ENCODE measurements at places on chromosomes 1 and 21.
A peak's percentile ranks its signal among the peaks of the same experiment; 100 is the strongest.

DNA sequence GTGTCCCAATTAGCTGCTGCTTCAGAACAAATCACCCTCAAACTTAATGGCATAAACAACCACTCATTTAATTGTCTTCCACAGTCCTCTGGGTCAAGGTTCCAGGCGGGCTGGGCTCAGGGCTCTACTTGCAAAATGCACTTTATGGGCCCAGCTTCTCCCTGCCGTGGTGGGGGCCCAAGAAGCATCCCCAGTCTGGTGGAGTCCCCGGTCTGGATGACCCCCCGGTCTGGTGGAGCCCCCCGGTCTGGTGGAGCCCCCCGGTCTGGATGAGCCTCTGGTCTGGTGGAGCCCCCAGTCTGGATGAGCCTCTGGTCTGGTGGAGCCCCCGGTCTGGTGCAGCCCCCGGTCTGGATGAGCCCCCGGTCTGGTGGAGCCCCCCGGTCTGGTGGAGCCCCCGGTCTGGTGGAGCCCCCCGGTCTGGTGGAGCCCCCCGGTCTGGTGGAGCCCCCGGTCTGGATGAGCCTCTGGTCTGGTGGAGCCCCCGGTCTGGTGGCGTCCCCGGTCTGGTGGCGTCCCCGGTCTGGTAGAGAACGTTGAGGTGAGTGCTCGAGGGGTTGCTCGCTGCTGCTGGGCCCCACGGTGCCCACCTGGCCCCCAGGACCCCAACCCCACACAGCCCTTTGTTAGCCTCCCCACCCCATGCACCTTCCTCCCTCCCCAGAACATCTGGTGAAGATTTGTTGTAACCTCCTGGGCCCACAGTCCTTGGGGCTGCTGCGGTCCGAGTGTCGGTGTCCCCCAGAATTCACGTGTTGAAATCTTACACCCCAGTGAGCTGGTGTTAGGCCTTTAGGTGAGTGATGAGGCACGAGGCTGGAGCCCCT, 33.8 kb downstream of the POFUT2 start:
- no peak for DNase-seq

DNA sequence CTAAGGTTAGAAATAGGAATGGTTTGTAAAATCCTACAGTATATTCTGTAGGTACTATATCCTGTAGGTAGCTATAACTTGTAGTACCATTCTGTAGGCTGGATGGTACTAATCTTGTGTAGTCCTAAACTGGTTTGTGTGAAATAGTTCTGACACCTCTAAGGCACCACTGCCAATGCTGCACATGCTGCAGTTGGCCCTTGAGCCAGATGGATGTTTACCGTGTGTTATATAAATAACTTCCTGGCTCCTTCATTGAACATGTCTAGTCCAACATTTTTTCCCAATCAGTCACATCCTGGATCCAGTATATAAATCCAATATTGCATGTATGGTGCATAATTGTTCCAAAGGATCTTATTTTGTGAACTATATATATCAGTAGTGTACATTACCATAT, 89.5 kb upstream of the GNG4 start:
- DNase-seq = no peak

DNA sequence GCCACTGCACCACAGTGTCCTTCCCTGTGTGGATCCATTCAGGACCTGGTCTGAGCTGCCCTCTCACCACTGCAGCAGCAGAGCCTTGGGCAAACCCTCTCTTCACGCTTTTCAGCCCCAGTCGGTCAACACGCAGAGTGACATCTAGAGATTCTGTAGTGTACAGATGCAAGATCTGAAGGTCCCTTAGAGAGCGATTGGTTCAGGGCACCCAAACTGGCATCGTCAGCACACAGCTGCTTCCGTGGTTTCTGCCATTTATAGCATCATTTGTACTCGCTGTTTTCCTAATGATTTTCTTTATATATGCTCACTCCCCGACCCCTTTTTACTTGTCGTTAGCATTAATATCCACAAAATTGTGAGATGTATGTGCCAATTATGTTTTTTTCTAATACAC, 1.5 kb upstream of the ASCL5 start:
- DNase-seq = no peak

DNA sequence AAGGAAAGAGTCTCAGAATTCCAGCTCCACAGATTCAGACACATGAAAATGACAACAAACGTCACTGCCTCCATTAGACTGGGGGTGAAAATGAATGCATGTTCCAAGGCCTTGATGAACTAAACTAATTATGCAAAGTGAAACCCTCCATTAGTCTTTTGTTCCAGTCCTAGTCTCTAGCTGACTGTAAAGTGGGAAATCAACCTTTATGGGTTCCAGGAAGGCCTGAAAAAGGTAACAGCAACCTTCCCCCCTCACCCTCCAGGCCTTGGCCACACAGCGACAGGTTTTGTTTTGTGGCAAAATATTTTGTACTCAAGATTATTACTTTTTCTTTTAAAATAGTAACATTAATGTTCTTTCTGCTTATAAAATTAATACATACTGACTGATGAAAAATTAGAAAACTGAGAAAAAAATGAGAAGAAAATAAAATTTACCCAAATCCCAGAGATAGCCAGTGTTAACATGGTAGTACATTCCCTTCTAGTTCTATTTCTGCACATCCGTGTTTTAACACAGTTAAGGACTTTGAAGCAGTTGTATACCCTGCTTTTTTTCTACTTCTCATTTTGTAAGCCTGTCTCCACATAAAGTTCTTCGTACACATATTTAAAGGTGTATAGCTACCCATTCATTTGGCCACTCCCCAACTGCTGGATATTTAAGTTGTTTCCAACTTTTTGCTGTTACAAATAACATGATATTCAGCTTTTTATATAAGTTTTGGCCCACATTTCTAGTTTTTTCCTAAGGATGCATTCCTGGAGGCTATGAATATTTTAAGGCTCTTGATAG, 60.9 kb downstream of the CD2 start:
- no peak for DNase-seq

DNA sequence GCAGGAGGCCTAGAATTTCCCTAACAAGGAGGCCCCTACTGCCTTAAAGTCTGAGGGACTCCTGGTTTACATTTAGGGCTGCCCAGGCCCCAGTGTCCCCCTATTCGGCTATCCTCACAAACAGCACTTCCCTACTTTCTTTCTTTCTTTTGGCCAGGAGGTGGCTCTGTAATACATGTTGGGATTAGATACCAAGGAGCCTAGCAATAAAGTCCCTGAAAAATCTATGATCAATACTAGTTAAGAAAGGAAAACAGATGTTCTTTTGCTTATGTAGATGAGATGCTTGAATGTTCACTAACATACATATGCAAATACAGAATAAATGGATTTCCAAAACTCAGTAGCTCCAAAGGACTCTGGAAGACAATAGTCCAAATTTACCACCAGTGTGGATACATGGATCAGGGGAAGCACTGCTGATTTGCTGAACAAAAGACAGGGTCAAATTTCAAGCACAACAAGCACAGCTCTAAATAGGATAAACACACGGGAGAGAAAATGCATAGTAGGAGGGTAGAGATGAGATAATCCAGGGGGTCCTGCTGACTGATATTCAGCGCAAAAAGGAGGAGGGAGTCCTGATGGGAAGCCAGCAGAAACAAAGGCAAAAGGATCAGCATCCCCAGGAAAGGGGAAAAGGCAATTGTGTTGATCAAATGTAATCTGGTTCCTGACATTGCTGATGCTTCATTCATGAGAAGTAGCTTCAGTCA, 240.0 kb downstream of the NUF2 start:
- DNase-seq = no peak

DNA sequence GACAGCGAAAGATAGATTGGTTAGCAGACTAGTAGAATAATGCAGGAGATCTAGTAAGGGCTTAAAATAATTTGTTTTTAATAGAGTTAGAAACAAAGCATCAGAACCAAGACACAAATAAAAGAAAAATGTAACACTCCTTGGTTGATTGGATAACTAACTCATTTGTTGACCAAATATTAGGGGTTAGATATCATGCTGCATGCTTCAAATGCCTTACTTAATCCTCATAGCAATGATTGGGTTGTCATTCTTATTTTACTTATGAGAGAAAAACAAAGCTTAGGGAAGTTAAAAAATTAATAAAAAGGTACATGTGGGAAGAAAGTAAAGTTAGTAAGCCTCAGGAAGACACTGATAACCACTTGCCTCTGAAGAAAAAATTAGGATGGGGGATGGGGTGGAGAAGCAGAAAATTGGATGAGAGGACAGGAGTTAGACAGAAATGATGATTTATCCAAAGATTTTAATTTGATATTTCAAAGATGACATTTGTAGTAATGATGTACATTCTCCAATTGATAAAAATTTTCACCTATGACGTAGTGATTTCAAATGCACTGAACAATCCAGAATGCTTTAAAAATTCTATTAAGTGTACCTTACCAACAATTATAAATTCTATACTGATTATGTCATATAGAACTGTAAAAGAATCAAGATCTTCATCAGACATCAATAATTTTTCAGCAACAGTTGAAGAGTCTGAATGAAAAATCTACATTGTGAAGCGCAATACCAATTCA, 374.7 kb downstream of the COL11A1 start:
- DNase-seq = no peak

- DNase-seq = no peak
These were observed 1054.4 kb downstream of the AMY1C start for GRCh38 chr1:104804147-104804546.

DNA sequence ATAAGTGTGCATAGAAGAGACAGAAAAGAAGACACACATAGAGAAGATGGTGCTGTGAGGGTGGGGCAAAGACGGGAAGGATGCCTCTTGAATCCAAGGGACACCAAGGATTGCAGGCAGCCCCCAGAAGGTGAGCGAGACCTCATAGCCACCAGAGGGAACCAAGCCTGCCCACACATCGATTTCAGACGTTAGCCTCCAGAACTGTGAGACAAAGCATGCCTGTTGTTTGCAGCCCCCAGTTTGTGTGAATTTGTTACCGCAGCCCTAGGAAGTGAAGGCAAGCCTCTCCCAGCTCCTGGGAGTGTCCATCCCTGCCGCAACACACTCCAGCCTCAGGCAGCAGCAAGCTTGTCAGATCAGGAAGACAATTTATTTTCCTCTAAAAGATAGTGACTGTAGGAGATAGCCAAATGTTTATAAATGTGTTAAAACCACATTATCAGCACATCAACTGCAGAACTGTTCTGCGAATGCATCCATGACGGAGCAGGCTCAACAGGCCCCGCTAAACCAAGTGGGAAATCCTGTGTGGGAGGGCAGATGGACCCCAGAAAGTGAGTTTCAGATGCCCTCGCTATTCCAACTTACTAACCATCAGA, 543.3 kb downstream of the MATN1 start:
- DNase-seq = peak; percentile 14

GRCh38 chr21:36846631-36847030, 119.8 kb downstream of the HLCS start:
- DNase-seq = no peak

DNA sequence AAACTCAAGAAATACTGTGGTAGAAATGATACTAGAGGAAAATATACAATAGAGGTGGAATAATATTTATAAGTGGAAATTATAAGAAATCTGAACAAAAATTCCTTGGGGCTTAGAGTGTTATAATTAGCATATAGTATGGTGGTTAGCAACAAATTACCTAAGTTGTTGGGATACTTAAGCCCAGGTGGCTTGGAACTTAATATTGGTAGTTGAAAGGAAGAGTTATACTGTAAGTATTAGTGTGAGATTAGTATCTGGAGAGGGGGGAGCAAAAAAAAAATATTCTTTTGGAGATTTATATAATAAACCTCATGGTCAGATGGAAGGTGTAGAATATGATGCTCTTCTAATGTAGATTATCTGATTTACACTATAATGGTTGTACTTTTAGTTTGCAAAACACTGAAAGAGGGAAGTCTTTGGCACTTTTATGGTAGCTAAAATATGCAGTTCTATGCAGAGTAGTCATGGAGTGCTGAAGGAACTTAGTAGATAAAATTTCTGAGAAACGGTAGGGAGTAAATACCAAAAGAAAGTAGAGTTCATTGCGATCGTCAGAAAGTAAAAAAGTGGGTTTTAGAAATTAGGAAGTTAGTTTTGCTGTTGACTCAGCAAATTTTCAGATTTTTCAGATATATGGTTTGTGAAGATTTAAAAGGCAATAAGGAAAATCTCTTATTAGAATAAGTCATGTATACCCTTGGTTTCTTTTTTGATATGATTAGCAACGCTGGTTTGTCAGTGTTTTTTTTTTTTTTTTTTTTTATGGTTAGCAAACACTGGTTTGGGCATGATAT, 45.7 kb downstream of the MTF2 start:
- no peak for DNase-seq

GRCh38 chr21:19076031-19076430, 672.4 kb upstream of the TMPRSS15 start:
- DNase-seq = no peak

DNA sequence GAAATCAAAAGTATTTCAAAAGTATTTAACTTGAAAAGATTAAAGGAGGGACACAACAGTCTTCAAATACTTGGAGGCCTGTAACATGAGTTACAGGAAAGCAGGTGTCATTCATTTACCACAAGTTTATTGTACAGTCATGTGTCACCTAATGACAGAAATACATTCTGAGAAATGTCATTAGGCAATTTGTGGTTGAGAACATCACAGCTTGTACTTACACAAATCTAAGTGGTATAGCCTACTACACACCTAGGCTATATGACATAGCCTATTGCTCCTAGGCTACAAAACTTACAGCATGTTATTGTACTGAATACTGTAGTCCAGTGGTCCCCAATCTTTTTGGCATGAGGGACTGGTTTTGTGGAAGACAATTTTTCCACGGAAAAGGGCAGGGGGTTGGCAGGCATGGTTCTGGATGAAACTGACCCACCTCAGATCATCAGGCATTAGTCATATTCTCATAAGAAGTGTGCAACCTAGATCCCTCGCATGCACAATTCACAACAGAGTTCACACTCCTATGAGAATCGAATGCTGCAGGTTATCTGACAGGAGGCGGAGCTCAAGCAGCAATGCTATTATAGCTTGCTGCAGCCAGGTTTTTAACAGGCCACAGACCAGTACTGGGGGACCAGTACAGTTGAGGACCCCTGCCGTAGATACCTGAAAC, 25.0 kb upstream of the PHTF1 start:
- DNase-seq = no peak

- no peak for DNase-seq
These were observed 32.0 kb downstream of the DUSP10 start for GRCh38 chr1:221709854-221710253.

- DNase-seq = no peak
These were observed 86.1 kb downstream of the OMA1 start for GRCh38 chr1:58460469-58460868.
